Activated CD4-positive, alpha-beta T cell treated with anti-CD3 and anti-CD28 coated beads, Interleukin-10, Interleukin-2, amounts not matched to agents 100 ng/mL and 50 ng/mL, durations not matched to agents 16 hours and 8 hours (primary cell): ENCODE measurements at places on chromosomes 3 and 15.

DNA sequence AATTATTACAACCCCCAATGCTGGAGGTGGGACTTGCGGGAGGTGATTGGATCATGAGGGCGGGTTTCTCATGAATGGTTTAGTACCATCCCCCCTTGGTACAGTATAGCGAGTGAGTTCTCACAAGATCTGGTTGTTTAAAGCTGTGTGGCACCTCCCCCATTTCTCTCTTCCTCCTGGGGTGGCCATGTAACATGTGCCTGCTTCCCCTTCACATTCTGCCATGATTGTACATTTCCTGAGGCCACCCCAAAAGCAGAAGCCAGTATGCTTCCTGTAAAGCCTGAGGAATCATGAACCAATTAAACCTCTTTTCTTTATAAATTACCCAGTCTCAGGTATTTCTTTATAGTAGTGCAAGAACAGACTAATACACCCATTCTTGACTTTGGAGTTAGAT, 20.3 kb upstream of the PROK2 start:
- DNase-seq, result no peak

DNA sequence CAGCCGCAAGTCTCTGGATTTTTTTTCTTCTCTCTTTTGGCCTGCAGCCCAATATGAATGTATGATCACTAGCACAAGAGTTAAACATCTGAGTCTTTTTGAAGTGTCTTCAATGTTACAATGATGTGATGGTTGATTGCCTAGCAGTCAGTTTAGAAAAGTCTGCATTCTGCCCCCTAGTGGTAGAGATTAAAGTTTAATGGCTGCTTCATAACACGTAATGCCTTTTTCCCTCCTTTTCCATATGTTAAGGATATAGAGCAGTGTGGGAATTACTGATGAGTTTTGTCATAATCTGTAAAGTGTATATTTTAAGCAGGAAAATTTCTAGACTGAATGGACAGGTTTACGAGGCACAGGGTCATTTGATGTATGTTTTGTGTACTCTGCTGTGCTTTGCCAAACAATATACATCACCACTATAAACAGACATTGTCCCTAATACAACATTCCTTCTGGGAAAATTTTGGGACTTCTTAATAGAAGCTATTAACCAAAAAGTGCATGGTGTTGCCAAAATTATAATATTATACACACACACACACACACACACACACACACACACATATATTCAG, 1038.5 kb upstream of the NR2F2 start:
- DNase-seq, result peak; percentile 49

- DNase-seq, result no peak
Measured at GRCh38 chr3:44845528-44846520, 15.9 kb upstream of the TMEM42 start.

DNA sequence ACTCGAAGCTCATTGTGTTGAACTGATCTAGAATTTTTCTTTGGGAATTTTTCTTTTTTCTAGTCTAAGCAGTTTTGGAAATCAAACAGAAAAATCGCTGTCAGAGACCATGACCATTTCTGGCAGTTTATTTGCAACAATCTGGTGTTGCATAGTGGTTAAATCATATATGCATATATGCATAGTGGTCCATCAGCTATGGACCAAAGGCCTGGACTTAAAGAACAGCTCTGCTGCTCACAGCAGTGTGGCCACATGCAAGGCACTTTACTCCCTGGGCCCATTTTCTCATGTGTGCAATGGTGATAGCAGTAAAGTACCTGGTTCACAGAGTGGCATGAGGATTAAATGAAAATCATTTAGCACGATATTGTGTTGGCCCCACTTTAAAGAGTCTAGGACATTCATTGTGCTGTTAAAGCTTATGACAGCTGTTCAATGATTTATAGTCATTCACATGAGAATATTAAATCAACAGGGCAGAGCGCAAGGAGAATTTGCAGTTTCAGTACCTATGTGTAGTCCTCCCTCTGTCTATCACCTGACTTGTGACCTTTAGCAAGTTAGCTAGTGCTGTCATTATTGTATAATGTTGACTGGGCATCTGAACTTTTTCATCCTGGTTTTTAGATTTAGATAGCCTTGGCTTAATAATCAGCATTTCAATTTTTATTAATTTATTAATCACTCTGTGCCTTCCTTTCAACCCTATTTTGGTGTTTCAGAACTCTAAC, 46.4 kb downstream of the BLM start:
- DNase-seq, result no peak

DNA sequence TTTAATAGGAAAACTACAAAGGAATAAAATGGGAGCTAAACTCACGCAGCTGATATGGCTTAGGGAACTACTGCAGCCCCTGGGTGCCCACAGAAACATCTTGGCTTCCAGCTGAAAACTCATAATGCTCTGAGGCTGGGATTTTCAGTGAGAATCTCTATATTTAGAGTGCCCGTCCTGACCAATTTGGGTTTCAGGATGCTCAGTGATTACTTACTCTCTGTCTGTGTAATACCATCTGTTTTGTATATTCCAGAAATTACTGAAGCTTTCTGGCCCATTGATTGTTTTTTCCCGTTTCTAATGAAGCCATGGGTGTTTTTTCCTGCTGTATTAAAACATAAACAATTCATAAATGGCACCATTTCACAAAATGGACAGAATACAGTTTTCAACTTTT, 50.6 kb upstream of the ZNF385D start:
- DNase-seq, result no peak

DNA sequence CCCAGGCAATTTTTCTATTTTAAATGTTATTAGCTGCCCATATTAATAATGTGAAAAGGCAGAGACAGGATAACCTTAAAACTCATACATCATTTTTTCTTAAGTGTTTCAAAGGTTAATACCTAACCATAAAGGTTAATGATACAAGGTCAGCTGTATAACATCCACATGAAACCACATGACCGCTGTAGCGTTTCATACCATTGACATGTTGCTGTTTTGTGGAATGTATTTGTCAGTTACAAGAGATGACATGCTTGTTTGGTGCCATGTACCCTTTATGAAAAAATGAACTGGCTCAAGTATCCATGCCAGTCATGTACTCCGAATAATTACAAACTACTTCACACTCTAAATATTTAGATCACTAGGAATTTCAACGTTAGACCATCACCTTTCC, 207.4 kb downstream of the FMN1 start:
- no peak for DNase-seq

- no peak for DNase-seq
Measured at GRCh38 chr3:25427942-25428788, at the start of gene RARB. RARB (plus strand) TSS chr3:25428263; CDS start chr3:25428732, 469 bp downstream.

DNA sequence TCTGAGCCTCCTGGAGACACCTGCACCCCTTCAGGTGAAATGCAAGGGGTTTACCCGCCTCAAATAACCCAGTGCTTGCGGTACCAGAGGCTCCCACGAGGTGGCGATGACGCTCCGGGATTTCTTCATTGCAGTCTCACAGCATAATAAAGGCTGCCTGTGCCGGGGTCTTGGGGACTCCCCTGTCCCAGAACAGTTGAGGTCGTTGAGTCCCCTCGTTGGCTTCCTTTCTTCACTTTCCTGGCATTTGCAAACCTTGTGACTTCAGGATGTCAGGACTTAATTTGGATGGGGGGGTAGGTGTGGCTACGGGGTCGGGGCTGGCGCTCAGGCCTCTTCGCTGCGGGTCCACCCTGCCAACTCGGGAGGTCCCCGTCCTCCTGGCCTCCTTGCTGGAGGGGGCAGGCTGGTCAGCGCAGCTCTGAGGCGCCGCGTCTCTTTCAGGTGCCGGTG, 1.3 kb downstream of the GNAT1 start:
- peak; percentile 78 for DNase-seq

GRCh38 chr3:134829721-134830120, 34.7 kb downstream of the EPHB1 start:
- DNase-seq, result no peak

DNA sequence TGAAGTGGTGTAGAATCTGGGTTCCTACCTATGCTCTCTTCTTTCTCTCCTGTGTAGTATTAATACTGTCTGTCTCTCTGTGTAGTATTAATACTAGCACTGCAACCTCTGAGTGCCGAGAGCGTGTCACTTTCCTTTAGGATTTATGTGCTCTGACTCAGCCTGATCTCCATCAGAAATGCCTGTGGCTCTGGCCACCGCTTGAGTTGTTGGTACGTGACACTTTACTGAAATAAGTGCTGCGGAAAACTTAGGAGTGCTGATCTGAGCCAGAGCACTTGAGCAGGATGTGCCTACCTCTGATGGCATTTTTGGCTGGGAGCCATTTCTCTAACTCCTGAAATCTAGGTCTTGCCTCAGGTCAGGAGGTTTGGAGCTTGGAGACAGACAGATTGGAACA, 807.4 kb downstream of the SQOR start:
- no peak for DNase-seq

DNA sequence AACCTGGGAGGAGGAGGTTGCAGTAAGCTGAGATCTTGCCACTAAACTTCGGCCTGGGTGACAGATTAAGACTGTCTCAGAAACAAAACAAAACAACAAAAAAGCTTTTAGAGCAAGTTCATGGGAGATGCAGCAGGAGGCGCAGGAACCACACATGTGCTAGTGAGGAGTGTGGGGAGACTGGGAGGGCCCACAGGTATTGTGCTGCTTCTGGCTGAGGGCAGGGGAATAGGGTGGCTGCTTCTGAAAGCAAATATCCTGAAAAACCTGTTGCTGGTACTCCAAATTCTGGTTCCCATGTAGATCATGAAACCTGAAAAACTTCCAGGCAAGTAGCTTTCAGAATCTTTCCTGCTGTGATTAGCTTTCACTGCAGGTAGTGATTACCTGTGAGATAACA, 22.1 kb downstream of the TYRO3 start:
- no peak for DNase-seq

DNA sequence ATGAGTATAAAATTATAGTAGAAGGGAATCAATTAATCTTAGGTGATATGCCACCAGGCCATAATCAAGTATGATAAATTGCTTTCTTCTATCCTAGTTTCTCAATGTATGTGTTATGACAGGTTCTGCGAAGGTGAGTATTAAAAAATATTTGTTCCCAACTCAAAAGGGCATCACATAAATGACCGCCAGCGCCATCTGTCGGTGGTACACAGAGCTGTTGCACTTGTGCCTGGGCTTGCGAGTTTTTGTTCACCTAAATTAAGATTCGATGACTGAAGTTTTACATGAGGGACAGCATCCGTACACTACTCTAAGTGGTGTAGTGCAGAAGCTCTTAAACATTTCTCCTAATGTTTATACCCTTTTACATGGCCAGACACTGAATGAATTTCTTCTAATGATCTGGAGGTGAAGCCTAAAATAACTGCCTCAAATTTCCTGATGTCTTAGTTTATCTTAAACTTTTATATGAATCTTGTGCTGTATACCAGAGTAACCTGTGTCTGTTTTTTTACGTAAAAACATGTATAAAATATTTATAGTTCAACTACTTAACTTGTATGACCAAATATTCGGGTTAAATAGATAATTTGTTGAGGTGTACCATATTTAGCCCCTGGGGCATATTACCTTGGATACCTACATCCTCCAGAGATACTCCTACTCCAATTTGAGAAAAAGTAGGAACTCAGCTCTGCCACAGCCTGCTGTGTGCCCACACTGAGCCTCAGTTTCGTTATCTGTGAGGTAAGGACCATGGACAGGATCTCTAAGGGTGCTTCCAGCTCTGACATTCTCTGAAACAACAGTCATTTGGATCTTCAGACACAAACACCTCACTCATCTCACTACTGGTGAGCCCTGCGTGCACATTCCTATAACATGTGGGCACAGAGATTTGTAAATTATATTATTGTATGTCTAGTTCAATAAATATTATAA, 365.6 kb downstream of the MAGI1 start:
- peak; percentile 28 for DNase-seq

DNA sequence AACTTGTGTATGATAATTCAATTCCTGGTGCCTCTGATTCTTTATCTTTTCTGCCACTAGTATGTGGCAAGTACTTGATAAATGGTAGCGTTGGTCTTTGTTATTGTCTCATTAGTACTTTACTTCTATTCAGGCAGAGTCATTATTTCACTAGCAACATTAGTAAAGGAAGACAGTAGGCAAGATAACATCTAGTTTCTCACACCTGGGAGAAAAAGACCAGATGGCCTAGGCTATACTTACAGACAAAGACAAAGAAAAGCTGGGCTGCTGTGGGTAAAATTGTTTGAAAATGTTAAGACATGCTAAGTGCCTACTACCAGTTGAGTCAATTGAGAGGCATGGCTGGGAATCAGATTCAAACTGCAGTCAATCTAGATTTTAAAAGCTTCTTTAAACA, 198.7 kb upstream of the CMC1 start:
- DNase-seq, result no peak

DNA sequence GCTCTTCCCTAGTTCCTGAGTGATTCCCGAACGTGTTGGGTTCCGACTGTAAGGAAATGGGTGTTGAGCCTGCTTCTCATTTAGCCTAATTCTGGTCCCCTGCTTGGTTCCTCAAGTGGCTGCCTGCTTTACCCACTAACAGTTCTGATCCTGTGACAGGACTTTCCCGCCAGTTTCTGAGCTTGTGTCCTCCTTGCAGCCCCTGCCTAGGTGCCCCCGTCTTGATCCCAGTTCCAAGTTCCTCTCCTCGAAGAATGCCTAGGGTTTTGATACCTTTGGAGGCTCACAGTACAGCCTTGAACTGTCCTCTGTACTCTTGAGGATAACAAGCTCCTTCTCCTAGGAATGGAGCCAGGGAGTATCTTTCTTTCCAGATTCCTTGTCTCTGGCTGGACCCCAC, 12.0 kb upstream of the RASGRF1 start:
- DNase-seq, result no peak

- no peak for DNase-seq
Measured at GRCh38 chr3:157204431-157204830, 44.5 kb upstream of the CCNL1 start.

- no peak for DNase-seq
Measured at GRCh38 chr3:118029049-118029448, 1005.6 kb downstream of the IGSF11 start.

DNA sequence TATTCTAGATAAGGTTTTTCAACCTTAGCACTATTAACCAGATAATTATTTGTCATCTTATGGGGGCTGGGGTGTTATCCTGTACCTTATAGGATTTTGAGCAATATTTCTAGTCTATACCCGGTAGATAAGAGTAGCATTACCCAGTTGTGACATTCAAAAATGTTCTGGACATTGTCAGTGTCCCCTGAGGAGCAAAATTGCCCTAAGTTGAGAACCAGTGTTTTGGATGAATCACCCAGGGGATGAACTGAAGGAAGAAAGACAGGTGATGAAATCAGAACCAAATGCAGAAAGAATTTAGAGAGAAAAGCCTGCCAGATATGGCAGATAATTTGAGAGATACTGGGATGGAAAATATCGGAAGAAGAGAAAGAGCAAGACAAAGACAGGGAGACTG, 58.2 kb downstream of the KCNH8 start:
- no peak for DNase-seq

GRCh38 chr15:101198031-101198575, 53.7 kb downstream of the CHSY1 start:
- DNase-seq, result no peak

GRCh38 chr15:52076889-52077781, 35.4 kb downstream of the BCL2L10 start:
- DNase-seq, result peak; percentile 68

- no peak for DNase-seq
Measured at GRCh38 chr15:64558460-64559179, 98.2 kb downstream of the ZNF609 start.
